ENCODE measurements at places on chromosomes 3 and 15.

DNA sequence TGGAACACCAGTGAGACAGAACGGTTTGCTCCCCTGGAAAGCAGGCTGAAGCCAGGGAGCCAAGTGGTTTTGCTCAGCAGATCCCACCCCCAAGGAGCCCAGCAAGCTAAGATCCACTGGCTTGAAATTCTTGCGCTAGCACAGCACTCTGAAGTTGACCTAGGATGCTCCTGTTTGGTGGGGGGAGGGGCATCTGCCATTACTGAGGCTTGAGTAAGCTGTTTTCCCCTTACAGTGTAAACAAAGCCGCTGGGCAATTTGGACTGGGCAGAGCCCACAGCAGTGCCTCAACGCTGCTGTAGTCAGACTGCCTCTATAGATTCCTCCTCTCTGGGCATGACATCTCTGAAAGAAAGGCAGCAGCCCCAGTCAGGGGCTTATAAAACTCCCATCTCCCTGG lies 241.4 kb downstream of the GABRB3 start:
- DNase-seq = no peak

- DNase-seq = no peak
Observed at GRCh38 chr3:116930786-116931185, 221.2 kb downstream of the TUSC7 start.

DNA sequence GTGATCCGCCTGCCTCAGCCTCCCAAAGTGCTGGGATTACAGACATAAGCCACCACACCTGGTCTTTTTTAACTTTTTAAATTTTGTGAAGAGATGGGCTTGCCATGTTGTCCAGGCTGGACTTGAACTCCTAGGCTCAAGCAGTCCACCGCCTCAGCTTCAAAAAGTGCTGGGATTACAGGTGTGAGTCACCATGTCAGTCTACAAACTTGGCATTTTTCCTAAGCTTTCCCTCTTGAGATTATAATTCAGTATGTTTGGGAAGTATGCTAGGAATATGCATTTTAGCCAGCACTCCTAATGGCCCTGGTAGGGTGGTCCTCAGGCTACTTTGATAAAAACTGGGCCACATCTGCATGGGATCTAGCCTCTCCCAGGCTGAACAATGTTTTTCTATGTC lies 4.4 kb downstream of the WDR73 start:
- no peak for DNase-seq

DNA sequence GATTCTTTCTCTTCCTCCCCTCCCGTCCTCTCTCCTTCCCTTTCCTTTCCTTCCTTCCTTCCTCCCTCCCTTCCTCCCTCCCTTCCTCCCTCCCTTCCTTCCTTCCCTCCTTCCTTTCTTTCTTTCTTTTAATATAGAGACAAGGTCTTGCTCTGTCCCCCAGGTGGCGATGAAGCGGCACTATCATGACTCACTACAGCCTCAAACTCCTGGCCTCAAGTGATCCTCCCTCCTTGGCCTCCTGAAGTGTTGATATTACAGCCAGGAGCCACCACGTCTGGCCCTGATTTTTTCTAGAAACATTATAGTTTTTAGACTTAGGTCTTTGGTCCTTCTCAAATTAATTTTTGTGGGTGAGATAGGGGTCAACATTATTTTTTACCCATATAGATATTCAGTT lies 15.5 kb downstream of the GRM2 start:
- no peak for DNase-seq

DNA sequence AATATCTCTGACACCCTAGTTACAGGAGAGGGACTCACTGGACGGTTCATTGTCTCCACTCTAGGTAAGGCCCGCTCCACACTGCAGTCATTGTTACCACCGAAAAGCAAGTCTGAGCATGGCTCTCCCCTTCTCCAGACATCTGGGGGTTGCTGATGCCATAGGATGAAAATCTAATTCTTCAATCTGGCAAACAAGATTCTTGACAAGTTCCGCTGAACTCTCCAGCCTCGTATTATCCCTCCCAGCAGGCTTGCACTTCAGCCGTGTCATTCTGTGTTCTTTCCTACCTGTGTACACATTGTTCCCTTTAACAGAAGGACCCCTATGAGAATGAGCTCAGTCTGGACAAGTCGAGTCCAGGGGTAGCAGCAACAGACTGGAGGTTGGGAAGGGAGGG lies 152.3 kb upstream of the NR2E3 start:
- DNase-seq = no peak

DNA sequence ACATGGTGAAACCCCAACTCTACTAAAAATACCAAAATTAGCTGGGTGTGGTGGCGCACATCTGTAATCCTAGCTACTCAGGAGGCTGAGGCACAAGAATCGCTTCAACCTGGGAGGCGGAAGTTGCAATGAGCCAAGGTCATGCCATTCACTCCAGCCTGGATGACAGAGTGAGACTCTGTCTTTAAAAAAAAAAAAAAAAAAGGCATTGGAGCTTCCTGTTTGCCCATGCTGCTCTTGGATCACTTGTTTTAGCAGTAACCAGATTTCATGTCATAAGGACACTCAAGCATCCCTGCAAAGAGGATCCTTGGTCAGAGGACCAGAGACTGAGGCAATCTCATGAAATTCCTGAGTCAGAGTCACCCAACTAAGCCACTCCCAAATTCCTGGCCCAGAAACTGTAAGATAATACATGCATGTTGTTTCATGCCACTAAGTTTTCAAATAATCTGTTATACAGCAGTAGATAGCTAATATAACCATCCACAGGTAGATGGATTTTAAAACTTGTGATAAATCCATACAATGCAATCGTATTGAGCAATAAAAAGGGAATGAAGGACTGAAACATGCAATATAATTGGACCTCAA lies 82.0 kb upstream of the XXYLT1 start:
- DNase-seq = no peak

- no peak for DNase-seq
Observed at GRCh38 chr3:159789742-159790635, 198.6 kb upstream of the IL12A start.

DNA sequence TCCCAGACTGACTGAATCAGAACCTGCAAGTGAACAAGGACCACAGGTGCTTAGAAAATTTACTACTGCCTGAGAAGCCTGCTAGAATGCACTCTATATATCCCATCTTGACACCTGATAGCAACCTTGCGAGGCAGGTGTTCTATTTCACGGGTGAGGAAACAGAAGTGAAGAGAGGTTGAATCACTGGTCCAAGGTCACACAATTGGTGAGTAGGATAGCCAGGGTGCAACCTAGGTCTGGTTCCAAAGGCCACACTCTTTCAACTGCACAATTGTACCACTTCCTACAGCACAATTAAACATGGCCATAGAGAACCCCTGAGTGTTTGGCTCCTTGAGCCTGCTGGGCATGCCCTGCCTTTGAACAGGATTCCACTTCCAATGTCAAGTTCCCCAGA lies 87.0 kb downstream of the RAB11A start:
- DNase-seq = no peak

- no peak for DNase-seq
Observed at GRCh38 chr15:29692527-29692926, 129.7 kb downstream of the TJP1 start.

GRCh38 chr15:60255390-60255789 lies 142.4 kb downstream of the ANXA2 start:
- DNase-seq = peak; percentile 17

- peak; percentile 66 for DNase-seq
Observed at GRCh38 chr3:129230311-129231019, 18.9 kb upstream of the COPG1 start.

DNA sequence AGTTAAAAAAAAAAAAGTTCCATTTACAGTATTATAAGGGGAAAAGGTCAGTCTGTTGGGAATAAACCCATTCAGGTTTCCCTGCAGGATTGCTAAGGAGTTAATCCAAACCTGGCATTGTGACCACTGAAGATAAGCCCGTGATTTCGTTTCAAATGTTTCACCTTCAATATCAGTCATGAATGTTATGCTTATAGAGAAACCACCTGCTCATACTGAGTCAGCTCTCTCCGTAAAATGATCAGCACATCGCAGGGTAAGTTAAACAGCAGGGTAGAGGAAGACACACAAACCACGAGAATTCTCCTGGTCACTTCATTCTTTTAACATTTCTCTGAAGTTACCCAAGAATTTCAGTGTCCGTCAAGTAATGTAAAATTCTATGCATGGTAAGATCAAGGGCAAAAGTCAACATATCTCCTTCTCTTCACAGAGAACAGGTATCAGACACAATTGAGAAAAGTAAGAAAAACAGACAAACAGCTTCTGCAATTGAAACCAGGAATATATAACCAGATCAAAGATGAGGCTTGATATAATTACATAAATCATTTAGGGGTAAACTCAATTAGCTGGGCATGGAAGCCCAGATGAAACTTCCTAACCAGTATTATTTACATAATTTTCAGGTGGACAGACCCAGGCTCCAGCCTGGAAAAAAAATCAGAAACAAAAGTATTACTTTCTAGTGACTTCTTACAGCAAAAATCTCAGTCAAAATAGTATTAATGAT lies 67.6 kb upstream of the ARHGEF3 start:
- no peak for DNase-seq

GRCh38 chr3:14057701-14058100 lies 67.0 kb downstream of the CHCHD4 start:
- no peak for DNase-seq

DNA sequence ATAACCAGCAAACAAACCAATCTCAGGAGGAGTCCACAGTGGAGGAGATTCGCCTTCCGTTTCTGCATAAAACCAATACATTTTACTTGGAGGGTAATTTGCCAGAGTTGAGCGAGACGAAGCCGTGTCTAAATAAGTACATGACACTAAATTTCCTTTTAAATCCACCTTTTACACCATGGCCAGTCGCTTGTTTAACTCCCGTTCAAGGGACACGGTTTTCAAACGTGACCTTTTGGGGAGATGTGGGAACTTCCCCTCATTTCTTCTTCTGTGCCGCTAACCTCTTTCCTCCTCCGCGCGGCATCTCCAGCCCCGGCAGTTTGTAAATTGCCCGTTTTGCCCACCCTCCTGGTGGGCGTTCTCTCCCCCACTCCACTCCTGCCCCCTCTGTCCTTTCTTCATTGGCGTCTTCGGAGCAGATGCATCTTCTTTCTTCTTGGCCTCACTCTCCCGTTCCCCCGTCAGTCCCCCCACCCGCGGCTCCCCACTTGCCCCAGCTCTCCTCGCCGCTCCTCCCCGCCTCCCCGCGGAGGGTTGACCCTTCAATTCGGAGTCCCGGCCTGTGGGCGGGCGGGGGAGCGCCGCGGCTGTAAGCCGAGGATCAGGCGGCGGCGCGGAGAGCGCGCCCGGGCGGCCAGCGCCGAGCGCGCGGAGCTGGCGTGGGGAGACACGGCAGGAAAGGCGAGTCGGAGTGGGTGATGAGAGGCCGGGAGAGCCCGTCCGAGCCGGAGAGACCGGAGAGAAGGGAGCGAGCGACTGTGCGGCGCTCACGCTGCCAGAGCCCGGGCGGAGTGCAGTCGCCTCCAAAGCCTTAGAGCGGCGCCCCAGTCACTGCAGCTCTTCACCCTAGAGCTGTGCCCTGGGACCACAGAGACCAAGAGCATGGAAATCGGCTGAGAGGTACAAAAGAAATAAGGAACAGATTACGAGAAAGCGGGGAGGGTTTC lies at the start of gene NLGN1:
NLGN1 (plus strand) TSS at position 584 of the 950 bp plus-strand sequence.
- no peak for DNase-seq

- DNase-seq = no peak
Observed at GRCh38 chr3:58107597-58107996, 99.4 kb downstream of the FLNB start.

DNA sequence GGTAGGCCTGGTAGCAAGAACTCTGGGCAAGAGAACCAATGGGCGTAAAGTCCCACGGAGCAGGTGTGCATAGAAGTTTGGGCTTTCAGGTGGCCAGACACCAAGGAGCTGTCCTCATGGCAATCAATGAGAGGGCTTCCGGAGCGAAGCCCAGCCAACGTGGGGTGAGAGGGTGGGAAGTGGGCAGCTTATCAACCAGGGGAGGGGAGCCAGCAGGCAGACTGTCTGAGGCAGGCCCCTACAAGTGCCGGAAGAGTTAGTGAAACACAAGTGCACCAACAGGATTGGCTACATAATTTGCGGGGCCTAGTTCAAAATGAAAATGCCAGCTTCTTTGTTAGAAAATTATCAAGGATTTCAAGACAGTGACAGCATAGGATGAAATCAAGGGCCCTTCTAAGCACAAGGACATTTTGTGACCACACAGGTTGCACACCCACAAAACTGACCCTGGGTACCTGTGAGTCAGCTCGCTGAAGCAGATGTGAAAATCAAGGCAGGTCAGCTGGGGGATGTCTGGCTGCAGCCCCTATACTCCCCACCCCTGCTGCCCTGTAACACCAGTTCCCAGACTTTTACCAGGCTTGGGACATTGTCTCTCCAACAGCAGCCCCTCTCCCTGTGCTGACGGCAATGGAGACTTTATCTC lies 102.1 kb upstream of the ETV5 start:
- no peak for DNase-seq

DNA sequence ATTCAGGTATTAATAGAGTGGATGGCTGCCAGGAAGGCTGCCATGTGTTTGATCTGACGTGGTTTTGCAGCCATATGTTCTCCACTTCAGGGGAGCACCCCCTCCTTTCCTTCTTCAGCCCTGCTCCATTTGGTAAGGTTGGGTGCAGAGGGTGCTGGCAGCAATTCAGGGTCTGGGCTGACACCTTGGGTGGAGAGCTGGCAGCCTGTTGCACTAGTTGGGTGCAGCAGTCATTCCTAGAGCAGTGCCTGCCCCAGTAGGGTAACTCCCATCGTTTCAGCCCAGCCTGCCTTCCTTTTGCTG lies 1.5 kb downstream of the TYRO3 start:
- no peak for DNase-seq

- no peak for DNase-seq
Observed at GRCh38 chr3:196399485-196399945, 32.7 kb downstream of the UBXN7 start.

- no peak for DNase-seq
Observed at GRCh38 chr3:178059119-178059518, 477.1 kb upstream of the KCNMB2 start.

GRCh38 chr3:144810160-144810559 lies 838.5 kb downstream of the DIPK2A start:
- DNase-seq = no peak

DNA sequence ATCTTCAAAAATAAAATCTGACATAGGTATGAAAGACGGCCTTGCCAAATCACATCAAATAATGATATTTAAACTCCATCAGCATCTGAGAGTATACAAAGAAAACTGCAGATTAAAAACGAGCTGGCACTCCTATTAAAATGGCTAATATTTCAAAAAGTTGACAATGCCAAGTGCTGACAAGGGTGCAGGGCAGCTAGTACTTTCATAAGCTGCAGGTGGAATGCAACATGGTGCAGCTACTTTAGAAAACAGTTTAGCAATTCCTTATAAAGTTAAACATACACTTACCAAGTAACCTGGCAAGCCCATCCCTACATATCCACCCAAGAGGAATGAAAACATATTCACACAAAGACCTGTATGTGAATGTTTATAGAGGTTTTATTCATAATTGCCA lies 23.0 kb downstream of the TBC1D2B start:
- no peak for DNase-seq

DNA sequence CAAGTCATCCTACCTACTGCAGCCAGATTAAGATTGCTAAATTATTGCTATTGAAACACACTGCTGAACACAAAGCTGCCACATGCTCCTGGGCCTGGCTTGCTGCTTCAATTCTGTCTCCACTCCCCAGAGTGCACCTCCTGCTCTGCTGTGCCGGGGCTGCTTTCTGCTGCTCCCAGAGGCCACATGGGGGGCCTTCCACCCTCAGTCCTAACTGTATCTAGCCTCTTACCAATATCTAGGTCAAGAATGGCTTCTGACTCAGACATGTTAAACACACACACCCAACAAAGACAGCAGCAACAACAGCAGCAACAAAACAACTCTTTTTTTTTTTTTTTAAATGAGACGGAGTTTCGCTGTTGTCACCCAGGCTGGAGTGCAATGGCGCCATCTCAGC lies 33.0 kb downstream of the MYZAP start:
- DNase-seq = no peak

- DNase-seq = no peak
Observed at GRCh38 chr3:112693186-112693585, 52.2 kb upstream of the CCDC80 start.
